Midbrain (tissue), 1 donor: ENCODE measurements at places on chromosomes 3 and 15.

DNA sequence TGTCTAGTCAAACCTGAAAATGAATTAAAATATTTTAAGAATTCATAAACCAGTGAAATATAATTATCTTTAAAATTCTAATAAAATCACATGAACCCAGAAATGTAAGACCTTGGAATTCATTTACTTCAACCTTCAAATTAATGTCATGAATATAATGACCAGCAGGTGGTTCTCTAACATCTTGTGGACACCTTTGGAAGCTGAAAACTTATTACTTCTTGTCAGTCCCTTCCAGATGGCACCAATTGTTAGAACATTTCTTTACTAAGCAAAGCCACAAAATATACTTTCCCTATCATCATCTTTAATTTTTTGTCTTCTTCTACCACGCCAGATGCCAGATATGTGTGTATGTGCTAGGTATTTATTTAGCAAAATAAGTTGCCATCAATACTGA lies 240.0 kb downstream of the MBNL1 start:
- DNase-seq = no peak

DNA sequence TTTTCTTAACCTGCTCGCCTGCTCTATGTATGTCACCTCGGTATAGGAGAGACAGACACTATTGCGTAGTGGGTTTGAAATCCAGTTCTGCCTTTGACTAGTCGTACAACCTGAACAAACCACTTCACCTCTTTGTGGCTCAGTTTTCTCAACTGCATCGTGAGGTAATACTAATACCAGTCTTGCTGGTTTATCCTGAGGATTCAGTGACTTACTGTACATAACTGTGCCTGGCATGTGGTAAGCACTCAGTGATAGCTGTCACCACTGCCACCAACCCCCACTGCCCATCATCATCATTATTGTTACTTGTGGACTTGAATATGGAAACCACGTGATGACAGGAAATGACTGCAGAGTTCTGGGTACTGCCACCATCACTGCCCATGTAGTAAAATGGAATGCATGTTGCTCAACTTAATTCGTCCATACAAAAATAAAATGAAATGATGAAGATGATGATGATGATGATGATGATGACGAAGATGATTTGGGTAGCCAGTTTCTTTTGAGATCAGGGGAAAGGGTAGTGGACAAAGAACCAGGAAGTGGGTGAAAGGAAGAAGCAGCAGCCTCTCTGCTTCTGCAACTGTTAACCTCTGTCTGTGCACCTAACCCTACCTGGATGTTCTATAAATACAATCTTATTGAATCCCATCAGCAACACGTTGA lies 228.1 kb downstream of the FEZF2 start:
- DNase-seq = no peak

DNA sequence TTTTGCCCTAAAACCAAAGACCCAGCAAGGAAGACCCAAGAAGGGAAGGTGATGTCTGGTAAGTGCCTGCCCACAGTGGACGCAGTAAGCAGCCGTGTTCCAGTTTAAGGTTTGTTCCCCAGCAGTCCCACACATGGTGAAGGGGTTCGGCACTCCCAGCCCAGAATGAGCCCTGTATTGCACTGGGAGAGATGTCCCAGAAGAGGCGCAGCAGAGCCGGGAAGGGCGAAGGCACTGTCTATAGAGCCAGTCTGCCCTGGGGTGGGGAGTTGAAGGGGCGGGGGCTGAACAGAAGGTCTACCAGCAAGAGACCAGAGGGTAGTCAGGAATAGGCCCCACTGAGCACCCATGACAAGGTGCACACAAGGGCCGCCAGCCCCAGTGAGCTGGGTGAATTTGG lies 6.4 kb downstream of the TMEM158 start:
- DNase-seq = no peak

GRCh38 chr15:53251996-53252395 lies 461.9 kb upstream of the ONECUT1 start:
- DNase-seq = no peak

GRCh38 chr3:107657971-107658370 lies 135.2 kb downstream of the BBX start:
- no peak for DNase-seq

DNA sequence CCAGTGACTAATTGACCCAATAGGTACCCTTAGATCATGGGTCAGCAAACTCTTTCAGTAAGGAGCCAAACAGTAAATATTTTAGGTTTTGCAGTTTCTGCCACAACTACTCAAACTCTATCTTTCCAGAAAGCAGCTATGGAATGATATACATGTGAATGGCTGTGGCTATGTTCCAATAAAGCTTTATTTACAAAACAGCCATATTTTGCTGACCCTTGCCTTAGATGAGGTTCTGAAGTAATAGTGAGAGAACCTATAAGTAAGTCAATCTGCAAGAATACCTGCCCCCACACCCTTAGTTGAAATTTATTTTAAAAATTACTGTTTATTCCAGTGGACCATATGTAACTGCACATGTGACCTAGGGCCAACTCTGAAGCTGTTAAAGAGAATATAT lies 134.0 kb downstream of the CMSS1 start:
- DNase-seq = no peak

DNA sequence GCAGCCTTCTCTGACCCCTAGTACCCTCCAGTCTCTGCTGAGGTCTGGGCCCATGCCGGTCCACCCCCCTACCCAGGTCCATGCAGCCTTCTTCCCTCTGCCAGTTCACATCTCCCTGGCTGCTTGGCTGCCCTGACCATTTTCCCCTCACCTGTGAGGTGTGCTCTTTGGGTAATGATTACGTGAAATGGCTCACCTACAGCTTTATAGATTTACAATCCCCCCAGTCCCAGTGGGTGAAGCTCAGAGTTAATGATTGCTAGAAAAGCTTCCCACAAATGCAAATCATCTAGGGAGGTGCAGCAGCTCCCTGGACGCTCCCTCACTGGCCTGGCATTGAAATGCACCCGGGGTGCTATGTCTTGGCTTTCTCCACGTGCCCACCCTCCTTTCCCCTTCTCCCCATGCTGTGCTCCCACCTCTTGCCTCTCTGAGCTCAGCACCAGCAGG lies 18.7 kb downstream of the PAQR5 start:
- no peak for DNase-seq

DNA sequence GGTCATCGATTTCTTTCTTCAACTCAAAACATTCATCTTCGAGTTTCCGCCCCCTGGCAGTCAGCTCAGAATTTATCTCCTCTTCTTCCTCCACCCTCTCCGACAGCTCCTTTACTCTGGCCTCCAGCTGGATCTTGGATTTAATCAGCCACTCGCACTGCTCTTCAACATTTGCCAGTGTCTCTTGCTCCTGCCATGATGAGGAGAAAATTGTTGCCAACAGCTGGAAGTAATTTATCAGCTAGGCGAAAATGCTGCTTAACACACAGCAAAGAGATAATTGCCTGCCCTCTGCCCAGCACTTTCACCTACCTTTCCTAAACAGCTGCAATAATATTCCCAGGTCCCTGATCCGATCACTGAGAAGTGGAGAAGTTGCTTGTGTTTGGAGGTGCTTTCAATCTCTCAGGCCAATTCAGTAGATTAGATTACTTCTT lies 69.3 kb downstream of the MYH15 start:
- no peak for DNase-seq

- no peak for DNase-seq
Observed at GRCh38 chr3:158249183-158249582, 139.3 kb downstream of the RSRC1 start.

- no peak for DNase-seq
Observed at GRCh38 chr3:37554364-37554763, 307.3 kb upstream of the CTDSPL start.

DNA sequence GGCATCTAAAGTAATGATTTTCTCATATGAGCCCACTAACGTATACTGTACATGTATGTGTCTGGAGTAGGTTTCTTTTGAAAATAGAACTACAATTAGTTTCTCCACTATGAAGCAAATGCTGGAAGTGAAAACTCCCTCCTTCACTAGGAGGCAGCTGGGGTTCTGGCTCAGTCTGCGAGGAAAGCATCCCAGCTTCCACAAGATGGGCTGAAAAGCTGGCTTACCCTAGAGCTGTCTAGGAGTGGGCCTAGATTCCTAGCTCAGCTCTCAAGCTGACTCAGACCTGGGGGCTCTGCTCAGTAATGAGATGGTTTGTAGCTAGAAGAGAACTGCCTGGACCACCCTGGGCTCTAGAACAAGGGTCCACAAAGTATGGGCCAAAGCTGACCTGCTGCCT lies 268.3 kb downstream of the THRB start:
- no peak for DNase-seq

DNA sequence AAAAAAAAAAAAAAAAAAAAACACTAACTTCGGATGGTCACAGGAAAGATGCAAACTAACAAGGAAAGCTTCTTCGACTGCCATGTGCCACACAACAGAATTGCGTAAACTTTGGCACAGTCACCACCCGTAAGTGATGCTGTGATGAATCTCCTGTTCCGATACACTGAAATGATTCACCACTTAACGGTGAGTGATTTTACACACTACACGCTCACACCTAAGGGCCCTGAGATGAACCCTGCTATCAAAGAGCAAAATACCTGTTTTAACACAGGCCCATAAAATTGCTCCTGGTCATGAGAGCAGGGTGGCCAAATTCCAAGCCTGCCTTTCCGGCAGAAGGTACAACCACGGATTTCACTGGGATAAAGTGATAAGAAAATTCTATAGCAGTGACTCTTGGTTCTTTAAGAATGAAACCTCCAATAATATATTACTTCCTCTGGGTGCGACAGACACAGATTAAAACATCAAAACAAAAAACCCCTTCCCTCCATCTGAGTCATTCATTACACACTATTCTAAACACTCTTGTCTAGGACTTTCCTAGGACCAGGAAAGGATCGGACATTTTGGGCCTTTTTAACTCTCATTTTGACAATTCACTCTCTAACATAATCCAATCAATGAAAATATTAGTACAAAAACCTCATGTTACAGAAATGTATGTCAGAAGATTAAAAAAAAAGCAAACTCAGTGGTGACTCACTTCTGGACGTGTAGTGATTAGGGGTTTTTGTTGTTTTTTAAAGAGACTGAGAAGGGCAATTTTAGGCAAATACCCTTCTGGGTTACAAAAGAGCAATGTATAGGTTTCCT lies 28.3 kb downstream of the LRIG1 start:
- no peak for DNase-seq

DNA sequence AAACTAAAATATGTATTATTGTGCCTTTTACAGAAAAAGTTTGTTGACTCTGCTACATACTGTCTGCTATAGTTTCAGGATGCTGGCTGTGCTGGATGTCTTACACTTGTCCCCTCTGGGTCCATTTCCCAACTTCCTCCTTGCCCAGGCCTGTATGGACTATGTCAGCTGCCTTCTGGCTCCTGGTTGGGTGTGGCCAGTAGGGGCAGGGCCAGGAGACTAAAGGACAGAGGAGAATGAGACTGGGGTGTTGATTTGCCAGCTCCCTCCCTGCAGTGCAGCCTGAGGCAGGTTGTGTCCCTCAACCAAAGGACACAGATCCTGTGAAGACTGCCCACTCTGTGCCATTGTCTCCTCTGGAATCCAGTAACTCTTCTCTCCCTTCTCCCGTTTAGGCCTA lies 90.6 kb upstream of the UBE2E2 start:
- DNase-seq = no peak

DNA sequence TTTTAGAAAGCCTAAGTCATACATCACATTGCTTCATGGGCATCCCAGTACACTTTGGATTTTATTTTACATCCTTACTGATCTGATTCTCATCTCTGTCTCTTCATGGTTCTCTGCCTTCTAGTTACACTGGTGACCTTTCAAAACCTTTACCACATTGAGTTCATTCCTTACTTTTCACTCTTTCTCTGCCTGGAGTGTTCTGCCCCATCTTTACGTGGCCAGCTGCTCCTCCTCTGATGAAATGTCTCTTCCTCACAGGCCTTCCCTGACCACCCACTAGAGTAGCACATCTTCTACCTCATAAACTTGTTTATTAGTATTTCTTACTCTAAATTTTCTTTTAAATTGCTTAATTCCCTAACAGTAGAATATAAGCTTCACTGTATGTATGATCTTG lies 17.7 kb downstream of the CTNNB1 start:
- DNase-seq = no peak

- DNase-seq = no peak
Observed at GRCh38 chr3:11558002-11558401, 85.7 kb downstream of the VGLL4 start.

GRCh38 chr3:87771337-87772192 lies 287.2 kb downstream of the CGGBP1 start:
- no peak for DNase-seq

GRCh38 chr15:84924077-84924731 lies 39.7 kb downstream of the SLC28A1 start:
- DNase-seq = no peak

DNA sequence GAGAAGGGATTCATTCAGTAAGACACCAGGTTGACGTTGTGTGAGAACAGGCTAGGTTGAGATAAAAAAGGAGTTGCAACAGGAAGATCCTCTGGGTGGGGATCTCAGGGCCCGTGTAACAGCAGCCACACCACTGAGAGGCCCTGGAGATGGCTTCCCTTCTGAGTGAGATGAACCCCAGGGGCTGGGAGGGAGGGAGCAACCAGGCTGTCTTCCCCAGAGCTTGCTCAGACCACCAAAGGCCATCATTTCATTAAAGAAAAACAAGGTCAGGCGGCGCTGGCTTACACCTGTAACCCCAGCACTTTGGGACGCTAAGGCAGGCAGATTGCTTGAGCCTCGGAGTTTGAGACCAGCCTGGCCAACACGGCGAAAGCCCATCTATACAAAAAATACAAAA lies 187.7 kb downstream of the ATP10A start:
- no peak for DNase-seq

- DNase-seq = no peak
Observed at GRCh38 chr15:96336596-96337364, 6.3 kb downstream of the NR2F2 start.

DNA sequence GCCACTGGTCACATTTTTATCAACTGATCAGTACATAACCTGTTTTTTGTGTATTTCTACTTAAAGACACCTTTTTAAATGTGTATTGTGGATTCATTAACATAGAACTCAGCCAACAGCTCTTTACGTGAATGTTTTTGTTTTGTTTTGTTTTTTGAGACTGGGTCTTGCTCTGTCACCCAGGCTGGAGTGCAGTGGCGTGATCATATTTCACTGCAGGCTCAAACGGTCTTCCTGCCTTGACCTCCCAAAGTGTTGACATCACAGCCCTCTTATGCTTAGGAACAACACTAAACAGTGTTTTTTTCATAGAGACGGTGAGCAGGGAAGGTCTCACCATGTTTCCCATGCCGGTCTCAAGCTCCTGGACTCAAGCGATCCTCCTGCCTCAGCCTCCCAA lies 9.9 kb downstream of the PSMA4 start:
- no peak for DNase-seq

DNA sequence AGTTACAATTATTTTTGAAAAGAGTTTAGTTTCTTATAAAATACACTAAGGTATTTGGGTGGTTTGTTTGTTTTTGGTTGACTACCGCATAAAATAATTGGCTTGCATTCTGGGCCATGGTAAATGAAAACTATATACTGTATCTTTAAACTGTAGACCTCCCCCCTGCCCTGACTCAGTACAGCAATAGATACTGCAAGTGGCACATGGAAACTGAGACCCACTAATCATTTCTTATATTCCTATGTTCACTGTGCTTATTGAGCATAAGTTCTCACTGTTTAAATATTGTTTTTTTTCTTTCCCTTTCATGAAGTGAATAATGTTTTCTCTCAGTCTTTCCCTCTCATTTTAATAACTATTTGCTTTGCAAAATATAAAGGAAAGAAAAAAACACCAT lies 45.8 kb downstream of the RASA2 start:
- DNase-seq = no peak

GRCh38 chr3:166613365-166613764 lies 766.7 kb downstream of the ZBBX start:
- no peak for DNase-seq
